ENCODE measurements at places on chromosomes 3 and 15.

DNA sequence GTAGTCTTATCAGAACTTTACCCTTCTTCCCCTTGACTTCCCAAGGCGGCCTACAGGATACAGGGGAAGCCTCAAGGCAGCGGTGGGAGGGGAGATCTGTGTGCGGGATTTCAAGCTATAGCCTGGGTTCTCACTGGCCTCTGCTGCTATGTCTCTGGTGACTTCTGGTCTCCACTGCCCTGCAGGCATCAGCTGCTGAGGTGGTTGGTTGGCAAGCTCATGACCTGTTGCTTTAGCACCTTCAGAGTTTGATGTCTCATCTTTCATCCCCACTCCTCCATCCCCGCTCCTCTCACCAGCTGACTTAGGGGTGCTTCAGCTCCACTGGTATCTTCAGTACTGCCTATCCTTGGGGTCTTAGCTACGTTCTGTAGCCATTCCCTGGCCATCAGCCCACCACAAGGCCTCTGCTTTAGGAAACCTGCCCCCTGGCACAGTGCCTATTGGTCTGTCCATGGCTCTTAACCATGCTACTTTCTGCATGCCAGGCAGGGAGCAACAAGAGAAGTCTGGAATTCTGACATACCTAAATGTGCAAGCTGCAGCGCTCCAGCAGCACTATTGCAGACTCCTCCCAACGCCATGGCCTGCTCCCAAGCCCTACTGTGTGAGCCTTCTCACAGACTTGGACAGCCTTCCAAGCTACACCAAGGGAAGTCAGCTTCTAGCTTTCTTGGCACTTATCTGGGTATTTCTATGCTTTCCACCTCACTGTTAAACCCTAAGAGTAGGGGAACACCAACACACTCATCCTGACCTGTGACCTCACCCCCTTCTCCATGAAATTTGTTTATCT is 1.8 kb upstream of the YEATS2 start:
- no peak for DNase-seq

GRCh38 chr15:89126009-89126408 is 37.8 kb downstream of the ABHD2 start:
- DNase-seq: no peak

DNA sequence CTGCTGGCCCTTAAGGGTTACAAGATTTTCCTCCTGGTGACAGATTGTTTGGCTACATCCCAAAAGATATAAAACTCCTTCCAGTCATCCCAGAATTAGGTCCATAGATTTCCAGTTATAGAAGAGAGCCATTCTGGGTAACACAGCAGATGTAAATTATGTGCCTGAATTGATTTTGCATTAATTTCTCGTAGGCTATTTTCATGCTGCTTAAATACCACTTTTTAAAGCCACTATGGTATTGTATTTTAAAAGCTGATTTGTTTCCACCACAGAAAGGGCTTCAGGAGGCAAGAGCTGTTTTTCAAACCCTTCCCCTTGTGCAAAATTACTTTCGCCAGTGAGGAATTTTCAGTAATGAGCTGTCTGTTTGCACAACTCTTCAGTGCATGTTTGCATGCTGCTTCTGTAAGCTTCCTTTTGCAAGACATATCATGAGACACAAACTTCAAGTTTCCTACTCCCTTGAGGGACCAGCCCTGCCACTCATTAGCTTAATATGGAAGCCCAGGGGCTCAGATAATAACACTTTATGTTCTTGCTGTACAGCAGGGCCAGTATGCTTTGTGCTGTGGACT is 105.4 kb upstream of the TNIK start:
- DNase-seq: no peak

- no peak for DNase-seq
These were observed 43.7 kb downstream of the PLXNA1 start for GRCh38 chr3:127026661-127027060.

DNA sequence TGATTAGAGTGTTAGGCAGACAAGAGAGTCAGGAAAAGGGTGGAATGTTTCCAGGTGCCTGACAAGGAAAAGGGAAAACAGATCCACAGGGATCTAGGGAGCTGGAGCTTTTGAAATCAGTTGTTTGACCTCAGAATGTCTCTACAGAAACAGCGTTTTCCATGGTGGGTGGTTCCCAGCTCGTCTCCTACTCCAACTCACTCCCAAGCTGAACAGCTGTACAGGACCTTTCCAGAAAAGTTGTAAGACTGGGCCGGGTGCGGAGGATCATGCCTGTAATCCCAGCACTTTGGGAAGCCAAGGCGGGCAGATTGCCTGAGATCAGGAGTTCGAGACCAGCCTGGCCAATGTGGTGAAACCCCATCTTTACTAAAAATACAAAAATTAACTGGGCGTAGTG is 55.7 kb upstream of the RYK start:
- DNase-seq: no peak

GRCh38 chr15:77143616-77144015 is 72.7 kb upstream of the TSPAN3 start:
- no peak for DNase-seq

DNA sequence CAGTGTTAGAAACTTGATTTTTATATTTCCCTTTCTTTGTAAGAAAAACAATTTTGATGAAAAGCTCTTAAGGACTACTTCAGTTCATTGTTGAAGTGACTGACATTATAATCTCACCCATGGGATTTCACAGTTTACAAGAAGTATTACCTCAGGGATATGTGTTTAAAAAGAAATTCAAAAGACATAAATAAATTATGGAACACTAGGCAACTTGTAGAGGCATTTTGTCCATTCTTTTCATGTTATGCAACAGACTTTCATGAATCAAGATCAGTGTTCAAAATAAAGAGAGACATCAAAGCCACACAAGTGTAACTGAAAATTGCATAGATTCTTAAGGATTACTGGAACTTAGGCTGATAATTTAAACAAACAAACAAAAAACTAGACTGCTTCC is 196.8 kb upstream of the AGTR1 start:
- no peak for DNase-seq

- DNase-seq: no peak
These were observed 27.9 kb downstream of the EHD4 start for GRCh38 chr15:41944313-41944940.

- DNase-seq: no peak
These were observed 145.2 kb downstream of the VGLL3 start for GRCh38 chr3:86845726-86846125.

DNA sequence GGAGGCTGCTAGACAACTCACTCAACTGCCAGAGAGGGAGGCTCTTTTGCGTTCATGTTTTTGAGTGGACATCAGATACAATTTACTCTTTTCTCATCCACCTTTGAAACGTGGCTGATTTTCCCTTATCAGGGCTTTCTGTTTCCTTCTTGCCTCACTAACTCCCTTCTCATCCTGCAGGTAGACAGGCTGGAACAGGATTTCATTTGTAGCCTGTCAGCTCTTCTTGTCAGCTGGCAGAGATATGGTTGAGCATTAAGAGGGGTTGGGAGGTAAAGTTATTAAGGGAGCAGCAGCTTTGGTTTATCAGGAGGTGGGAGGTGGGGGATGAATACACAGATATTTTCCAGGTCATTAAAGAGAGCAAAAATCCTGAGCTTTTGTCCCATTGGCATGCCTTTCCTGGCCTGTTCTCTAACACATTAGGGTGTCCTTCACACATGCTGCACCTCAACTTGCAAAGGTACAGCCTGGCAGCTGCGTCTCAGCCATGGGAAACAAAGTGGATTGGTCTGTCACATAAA is 73.5 kb downstream of the PPM1L start:
- no peak for DNase-seq

DNA sequence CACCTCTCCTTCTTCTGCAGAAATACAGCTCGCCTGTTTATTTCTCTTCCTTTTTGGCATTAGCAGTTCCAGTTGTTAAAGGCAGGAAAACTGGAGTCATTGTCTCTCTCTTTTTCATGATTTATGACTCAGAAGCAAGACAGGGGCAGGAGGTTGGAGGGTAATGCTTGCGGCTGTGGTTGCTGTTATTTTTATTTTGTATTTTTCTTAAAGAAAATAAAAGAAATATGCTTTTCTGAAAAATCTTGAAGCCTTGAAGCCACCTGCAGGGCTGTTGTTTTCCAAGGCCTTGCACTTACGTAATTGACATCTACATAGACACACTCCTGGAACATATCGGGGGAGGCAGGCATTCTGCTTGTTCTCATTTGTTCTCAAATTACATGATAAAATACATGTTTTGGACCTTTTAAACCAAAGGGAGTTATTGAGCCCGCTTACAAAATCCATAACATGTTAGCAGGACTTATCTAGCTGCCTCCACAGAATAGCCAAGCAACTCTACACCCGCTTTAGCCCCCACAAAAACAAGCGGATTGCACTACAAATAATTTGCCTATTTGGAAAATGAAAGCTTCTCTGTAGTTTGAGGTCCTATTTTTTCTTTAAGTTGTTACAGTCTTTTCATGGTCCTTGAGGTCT is 1004.6 kb upstream of the NR2F2 start:
- DNase-seq: no peak

DNA sequence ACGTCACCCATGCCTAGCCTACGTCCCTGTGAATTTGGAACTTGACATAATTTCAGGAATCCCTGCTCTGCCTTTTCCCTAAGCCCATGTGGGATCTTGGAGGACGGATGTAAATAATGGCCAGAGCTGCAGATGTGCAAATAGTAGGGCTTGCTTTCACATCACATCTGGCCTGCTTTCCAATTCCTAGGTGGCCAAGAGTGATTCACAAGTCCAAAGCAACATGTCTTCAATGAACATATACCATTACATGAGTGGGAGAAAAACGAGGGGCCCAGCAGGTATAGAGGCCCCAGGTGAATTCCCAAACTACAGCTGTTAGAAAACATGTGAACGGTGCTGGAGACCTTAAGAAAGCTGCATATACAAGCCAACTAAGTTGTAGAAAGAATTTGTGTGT is 214.6 kb downstream of the MAGI1 start:
- no peak for DNase-seq

Data from stimulated activated CD4-positive, alpha-beta T cell treated with anti-CD3 and anti-CD28 coated beads, Interleukin-12 subunit alpha, Interleukin-12 subunit beta, amount 100 ng/mL, for 24 hours (primary cell).